ENCODE measurements at places on chromosomes 13 and 19.

GRCh38 chr13:90187478-90188350, 1159.8 kb upstream of the MIR17HG start:
- DNase-seq: no peak

DNA sequence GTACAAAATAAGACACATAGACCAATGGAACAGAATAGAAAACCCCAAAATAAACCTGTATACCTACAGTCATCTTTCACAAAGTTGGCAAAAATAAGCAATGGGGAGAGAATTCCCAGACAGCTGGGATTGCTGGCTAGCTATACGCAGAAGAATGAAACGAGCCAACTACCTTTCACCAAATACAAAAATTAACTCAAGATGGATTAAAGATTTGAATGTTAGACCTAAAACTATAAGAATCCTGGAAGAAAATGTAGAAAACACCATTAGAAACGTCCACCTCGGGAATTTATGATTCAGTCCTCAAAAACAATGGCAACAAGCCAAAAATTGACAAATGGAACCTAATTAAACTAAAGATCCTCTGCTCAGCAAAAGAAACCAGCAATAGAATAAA, 408.1 kb upstream of the SLITRK1 start:
- DNase-seq: no peak

- no peak for DNase-seq
These were observed 1322.0 kb downstream of the EFNB2 start for GRCh38 chr13:105213512-105213911.

DNA sequence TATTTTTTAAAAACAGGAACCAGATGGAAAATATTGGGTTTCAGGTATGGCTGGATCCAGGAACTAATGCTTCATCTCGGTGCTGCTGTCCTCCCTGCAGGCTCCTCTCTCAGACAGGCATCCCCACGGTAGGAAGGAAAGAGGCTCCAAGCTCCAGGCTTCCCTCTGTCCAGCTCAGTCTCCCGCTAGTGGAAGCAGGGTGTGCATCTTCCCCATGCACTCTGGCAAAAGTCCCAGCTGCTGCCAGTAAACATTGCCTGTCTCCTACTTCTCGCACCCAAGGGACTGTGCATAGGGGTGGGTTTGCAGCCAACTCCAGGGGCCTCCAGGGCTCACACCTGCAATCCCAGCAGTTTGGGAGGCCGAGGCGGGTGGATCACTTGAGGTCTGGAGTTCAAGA, 29.2 kb downstream of the IL12RB1 start:
- DNase-seq: no peak

DNA sequence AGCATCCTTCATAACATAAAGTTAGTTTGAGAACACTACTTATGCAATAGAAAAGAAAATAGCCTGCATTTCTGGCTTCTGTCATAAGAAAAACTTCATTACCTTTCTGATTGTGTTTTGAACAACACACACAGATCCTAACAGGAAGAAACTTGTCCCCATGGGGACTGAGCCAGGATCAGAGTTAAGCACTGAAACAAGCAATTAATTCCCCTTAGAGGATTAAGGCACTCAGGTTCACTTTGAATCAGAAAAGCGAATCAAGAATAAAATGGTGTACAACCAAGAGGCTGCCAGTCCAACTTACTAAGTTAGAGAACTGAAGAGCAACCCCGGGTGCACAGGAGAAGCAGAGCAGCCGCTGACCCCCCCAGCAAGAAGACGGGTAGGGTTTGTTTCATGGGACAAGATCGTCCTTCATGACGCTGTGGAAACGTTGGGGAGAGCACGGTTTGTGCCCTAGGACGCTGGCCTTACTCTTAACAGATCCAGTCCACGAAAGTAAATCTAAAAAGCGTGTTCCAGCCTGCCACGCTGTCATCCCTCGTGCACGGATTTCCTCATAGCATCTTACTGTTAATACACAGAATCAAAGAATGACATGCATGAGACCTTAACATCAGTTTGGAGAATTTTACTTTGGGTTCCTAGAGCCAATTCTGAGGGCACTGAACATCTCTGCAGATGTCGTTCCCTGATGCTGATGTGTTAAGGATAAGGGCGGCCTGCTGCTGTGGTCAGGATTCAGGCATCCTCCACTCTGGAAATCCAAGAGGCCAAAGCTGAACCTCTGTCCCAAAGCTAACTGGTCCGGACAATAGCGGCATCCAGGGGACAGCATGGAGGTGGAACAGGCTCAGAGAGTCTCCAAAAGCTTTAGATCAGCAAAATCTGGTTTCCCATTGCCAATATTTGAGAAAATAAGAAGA, 46.4 kb downstream of the GGACT start:
- DNase-seq: peak; percentile 83
